ENCODE measurements at places on chromosomes 7 and 10.

DNA sequence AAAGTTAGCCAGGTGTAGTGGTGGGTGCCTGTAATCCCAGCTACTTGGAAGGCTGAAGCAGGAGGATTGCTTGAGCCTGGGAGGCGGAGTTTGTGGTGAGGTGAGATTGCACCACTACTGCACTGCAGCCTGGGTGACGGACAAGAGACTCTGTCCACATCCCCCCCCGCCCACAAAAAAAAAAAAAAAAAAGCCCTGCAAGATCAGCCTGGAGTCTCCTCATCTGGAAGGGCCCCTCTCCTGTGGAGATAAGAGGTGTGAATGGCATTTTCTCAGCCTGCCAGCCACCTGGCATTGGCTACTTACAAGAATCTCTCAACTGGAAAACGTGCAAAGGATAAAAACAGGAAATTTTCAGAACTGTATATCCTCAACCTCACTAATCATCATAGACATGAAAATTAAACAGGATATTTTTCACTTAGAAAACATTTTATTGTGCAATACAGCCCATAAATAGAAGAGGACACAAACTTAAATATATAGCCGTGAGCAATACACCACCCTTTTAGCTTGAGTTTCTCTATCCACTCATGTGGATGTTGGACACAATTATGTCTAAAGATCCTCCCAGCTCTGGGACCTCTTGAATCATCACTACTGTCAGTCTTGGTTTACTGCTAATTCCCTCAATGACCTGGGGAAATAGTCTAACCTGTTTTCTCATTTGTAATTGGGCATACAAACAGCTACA is 11.3 kb upstream of the TSPAN15 start:
- DNase-seq = no peak

DNA sequence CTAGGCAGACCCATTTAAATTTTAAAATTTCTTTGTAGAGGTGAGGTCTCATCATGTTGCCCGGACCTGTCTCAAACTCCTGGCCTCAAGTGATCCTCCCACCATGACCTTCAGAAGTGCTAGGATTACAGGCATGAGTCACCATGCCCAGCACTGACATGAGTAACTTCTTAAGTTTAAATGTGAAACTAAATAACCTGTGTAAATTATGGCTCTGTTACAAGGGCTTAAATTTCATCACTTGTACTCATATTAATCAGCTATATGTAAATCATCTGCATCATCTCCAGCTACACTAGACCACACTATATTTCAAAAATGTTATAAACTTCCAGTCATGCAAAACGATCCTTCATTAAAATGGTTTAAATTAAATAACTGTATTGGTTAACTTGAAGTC is 56.1 kb downstream of the ATAD1 start:
- DNase-seq = no peak

DNA sequence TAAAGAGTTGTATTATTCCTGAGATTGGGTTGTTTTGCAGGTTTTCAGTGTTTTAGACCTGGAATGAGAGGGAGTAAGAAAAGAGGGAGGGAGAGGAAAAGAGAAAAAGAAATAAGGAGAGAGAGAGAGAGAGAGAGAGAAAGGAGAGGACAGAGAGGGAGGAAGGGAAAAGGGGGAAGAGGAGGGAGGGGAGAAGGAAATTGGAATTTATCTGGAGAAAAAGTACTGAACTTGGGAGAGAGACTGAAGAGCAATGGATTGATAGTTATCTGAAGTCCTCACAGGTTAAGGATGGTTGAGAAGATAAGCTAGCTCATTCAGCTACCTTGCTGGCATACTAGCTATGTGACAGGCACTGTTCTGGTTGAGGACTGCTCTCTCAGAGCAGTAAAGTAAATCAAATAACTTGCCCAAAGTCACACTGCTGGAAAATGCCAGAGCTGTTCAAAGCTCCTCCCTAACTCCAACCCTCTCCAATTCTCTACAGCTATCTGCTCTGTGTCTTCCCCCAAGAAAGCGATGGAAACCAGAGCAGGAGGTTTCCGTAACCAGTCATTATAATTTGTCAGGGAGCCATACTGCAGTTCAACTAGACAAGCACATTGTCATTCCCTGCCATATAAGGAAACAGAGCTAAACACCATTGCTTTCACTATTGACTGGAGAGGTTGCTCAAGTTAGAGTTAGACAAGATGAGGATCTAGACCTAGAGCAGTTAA is 10.7 kb downstream of the CALD1 start:
- no peak for DNase-seq

- DNase-seq = no peak
Measured at GRCh38 chr10:79192677-79193003, 123.9 kb downstream of the ZMIZ1 start.

- DNase-seq = no peak
Measured at GRCh38 chr7:39217783-39218182, 240.1 kb downstream of the POU6F2 start.

GRCh38 chr10:124957404-124957947 is 15.6 kb downstream of the ZRANB1 start:
- no peak for DNase-seq

DNA sequence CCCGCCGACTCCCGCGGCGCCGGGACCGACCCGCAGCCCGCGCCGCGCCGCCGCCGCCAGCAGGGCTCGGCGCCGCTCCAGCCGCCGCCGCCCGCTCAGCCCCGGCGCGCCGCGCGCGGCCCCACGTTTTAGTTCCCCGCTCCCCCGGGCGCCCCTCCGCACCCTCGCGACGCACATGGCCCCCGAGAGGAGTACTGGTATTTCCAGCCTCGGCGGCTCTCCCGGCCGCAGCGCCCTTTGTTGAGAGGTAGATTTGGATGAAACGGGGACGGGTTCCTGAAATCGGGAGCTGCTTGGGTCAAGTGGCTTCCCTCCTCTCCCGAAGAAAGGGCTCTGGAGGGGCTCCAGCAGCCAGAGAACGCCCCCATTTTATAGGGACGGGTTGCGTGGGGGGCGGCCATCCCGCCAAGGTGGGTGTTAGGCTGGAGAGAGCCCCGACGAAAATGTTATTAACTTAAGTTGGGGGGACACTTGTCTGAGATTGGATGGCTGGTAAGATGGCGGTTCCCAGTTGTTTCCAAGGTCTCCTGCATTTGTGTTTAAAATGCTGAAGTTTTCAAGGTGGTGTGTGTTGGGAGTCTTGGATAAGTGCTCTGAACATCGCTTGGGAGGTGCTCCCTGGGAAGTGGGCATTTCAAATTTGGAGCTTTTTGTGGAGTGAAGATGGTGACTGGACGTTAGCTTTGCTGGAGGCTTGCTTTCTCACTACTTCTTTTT is 1.2 kb downstream of the BMI1 start:
- no peak for DNase-seq

DNA sequence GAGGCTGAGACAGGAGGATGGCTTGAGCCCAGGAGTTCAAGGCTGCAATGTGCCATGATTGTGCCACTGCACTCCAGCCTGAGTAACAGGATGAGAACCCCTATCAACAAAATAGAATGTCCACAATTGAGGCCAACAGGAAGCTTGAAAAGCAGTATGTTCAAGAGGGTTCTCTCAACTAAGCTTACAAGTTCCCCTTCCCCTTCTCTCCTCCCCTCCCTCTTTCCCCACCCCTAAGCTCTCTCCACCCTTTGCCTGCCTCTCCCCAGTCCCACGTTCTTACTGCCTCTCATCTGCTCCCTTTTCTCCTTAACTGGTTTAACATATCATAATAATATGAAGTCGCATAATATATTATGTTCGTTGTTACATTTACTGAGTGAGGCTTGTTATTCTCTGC is 35.4 kb downstream of the KIAA1549 start:
- no peak for DNase-seq

DNA sequence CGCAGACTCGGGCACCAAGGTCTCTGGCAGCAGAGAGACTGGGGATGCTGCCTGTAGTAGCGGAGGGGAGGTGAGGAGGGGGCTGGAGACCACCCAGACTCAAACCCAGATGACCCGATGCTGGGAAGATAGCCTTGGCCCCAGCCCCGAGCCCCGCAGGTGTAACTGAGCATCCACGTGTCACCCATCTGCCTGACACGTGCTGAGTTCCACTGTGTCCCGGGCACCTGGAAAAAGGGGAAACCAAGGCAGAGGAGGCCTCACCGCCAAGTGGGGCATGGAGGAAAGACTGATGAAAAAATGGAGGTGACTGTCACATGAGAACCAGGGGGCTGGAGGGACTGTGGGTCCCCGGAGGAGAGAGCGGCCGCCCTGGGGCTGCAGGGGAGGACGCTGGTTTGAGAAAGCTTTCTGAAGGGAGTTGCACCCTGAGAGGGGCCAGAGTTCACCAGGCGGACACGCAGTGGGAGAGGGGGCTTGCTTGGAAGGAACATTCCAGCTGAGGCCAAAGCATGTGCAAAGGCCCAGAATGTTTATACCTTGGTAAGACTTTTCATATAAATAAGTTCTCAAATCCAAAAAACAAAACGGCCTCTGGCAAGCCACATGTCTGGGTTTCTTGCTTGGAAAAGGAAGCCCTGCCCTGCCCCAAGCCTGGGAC is 27.4 kb upstream of the ELN start:
- no peak for DNase-seq

GRCh38 chr7:19080093-19080492 is 37.3 kb downstream of the TWIST1 start:
- DNase-seq = no peak

- no peak for DNase-seq
Measured at GRCh38 chr10:67666416-67667034, 29.5 kb downstream of the CTNNA3 start.

DNA sequence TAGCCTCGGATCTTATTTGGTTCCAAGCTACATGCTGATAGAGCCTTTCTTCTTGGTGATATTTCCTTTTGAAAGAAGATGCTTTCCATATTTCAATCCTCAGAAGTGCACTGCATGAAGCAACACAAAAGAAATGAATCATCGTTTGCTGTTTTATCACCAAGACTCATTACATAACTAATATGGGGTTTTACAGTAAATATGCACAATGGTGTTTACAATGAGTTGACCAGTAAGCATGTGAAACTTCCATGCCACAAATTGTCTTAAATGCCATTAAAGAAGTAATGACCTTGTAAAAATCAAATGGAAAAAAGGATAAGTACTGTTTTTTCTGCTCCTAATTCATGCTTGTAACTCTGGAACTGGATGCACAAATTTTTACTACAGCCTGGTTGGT is 1017.0 kb upstream of the GHITM start:
- no peak for DNase-seq

- DNase-seq = no peak
Measured at GRCh38 chr7:83649701-83650100, 762 bp upstream of the SEMA3E start.

GRCh38 chr7:124375391-124375790 is 342.5 kb upstream of the TMEM229A start:
- no peak for DNase-seq

DNA sequence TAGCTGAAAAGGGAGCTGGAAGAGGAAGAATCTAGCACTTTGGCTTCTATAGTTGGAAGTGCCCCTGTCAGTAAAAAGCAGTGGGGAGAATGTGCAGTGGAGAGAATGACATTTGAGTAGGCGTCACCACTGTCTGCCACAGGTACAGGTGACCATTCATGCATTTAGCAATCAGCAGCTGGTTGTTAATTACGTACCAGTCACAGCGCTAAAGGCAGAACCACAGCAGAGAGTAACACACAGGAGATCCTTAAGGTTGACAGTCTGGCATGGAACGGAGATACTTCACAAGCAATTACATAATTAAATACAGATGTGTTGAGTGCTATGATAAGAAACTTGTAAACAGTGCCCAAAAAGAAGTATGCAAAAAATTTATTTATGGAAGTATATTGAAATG is 24.8 kb downstream of the C10orf67 start:
- DNase-seq = no peak

GRCh38 chr10:10798102-10798863 is 219.4 kb upstream of the CELF2 start:
- no peak for DNase-seq
